ENCODE measurements at places on chromosomes 7 and 10. TPM values are rescaled to one million over a fixed set of nuclear protein-coding genes. Genes with fewer than 3 reads are reported as not detected.

The GRID2IP gene
- not detected for total RNA-seq

The SSC4D gene
- total RNA-seq = 0.55 TPM

The TSC22D4 gene
- total RNA-seq = 23.0 TPM

The DNAJC12 gene
- 2.8 TPM for total RNA-seq

The BICC1 gene
- total RNA-seq = 23.6 TPM

The OPN1SW gene
- total RNA-seq = not detected

The FAM237B gene
- 0.22 TPM for total RNA-seq

The TAS2R41 gene
- total RNA-seq = not detected

The SPAG6 gene
- total RNA-seq = 0.11 TPM

The EBLN1 gene
- total RNA-seq = not detected

Data from uterine smooth muscle cell (primary cell).